HT1080 (cell line): ENCODE measurements at places on chromosomes 7 and 10. TPM values are rescaled to one million over a fixed set of nuclear protein-coding genes. Genes with fewer than 3 reads are reported as not detected.

KCP gene
- 0.35 and 1.4 TPM in 2 replicates for total RNA-seq

UNCX gene
- total RNA-seq, result not detected in 2 replicates

CALHM3 gene
- not detected in 2 replicates for total RNA-seq

FKBP9 gene
- 43.4 and 47.6 TPM in 2 replicates for total RNA-seq

SMC3 gene
- total RNA-seq, result 36.9 and 38.5 TPM in 2 replicates

AMPH gene
- 1.3 and 2.3 TPM in 2 replicates for total RNA-seq

SMO gene
- 15.8 and 16.1 TPM in 2 replicates for total RNA-seq

SPDYE11 gene
- not detected in 2 replicates for total RNA-seq

C10orf62 gene
- not detected in 2 replicates for total RNA-seq

PAX4 gene
- not detected in 2 replicates for total RNA-seq

GSAP gene
- total RNA-seq, result 1.2 and 1.5 TPM in 2 replicates

LDB3 gene
- total RNA-seq, result not detected in 2 replicates

ST8SIA6 gene
- total RNA-seq, result 0.03 and 0.10 TPM in 2 replicates

TAS2R3 gene
- 0.10 TPM in 1 of 2 replicates, not detected in the other for total RNA-seq

KLF14 gene
- total RNA-seq, result 0.16 and 0.20 TPM in 2 replicates

TSPAN13 gene
- total RNA-seq, result 0.17 and 0.26 TPM in 2 replicates

LRRD1 gene
- 0.10 TPM in 1 of 2 replicates, not detected in the other for total RNA-seq

NAT16 gene
- total RNA-seq, result not detected in 2 replicates

PKD2L1 gene
- total RNA-seq, result not detected in 2 replicates
